Globus pallidus (tissue), 1 donor: ENCODE measurements at places on chromosomes 11 and 22.

GRCh38 chr11:40338739-40339138 is 1120.7 kb downstream of the LRRC4C start:
- DNase-seq, result no peak

GRCh38 chr11:132111316-132111715 is 740.9 kb downstream of the NTM start:
- no peak for DNase-seq

DNA sequence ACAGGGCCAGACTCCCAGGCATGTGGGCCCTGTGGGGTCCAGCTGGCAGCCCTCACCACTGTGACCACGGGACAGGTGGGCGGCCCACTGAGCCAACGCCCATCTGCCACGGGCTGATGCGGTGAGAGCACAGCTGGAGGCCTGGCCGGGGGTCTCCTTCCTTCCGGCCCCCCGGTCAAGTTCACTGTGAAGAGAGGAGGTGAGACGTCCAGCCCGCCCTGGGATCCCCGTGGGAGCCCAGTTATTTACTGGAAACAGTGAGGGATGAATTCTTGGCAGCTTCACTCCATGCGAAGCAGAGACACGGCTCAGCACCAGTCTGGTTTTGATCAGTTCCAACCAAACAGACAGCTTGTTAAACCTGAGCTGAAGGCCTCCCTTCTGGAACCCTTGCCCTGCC is 38.7 kb downstream of the WNT11 start:
- no peak for DNase-seq

DNA sequence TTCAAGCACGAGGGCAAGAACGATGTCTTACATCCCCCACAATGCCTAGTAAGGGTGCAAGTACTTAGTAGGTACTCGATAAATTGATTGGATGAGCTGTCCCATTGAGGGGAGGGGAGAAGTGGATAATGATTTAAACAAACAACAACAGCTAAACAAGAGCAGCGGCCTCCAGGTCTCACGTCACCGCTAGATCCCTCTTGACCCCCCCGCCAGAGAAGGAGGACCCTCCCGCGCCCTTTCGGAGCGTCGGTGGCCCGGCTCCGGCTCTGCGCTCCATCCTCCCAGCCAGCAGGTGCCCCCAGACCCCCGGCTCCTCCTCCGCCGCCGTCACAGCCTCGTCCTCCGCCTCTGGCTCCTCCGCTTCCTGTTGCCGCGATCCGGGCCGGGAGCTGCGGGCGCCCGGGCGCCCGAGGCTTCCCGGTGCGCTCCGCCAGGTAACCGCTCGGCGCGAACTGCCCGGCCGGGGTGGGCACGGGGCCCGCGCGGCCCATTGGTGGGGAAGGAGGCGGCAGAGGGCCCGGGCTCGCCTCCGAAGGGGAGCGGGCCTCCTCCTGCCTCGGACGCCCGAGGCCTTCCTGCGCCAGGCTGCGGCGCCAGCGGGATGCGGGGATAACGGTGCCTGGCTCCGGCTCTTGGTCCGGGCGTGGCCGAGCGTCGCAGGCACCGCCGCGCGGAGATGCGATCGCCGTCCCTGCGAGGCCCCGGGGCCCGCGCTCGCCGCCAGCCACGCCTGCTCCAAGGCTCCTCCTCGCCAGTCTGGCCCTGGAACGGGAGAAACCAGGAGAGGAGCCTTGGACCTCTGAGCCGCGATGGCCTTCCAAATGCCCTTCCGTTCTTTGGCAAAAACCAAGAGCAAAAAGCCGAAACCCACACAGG is at the start of gene TLCD5:
TLCD5 (plus strand) TSS at position 368 of the 879 bp plus-strand sequence. CDS start 2,143 bp downstream, outside the sequence.
- DNase-seq, result peak; percentile 56

- no peak for DNase-seq
These were observed 342.8 kb upstream of the MTNR1B start for GRCh38 chr11:92626624-92627023.

- DNase-seq, result no peak
These were observed 439.2 kb downstream of the DLG2 start for GRCh38 chr11:85187992-85188391.

- no peak for DNase-seq
These were observed 223.7 kb upstream of the TBCEL start for GRCh38 chr11:120800206-120800605.

DNA sequence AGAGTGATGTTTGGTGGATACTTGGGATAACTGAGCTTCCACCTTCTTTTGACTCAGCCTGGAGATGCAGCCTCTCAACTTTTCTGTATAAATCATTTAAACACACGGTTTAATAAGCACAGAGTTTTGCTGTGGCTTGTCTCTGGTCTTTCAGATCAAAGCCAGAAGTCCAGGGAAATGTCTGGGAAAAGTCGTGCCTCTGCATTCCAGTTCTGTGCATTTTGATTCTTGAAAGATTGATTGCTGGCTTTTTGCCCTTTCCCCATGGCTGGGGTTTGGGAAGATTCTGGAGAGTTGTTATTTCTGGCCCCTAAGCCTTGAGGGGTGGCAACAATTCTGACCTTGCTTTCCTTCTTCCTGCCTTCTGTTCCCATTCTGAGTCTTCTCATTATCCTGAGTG is 154.1 kb downstream of the COMMD9 start:
- DNase-seq, result no peak

DNA sequence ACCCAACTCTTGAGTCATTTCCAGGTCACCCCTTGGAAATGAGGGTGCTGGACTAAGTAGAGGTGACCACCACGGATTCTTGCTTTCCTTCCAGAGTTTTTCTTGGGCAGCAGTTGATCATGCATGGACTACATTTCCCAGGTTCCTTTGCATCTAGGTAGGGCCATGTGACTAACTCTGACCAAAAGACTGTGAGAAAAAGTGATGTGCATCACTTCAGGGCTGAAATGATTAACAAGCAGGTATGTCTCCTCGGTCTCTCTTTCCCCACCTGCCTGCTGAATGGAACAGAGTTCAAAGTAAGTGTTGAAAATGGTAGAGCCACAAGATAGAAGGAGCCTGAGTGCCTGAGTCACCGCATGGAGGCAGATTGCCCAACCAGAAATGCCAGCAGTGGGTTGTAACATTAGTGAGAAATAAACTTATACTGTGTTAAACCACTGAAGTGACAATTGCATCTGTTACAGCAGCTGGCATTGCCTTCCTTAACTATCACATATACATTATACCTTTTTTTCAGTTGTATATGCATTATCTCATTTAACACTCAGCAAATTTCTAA is 113.5 kb downstream of the MN1 start:
- DNase-seq, result no peak

GRCh38 chr11:126832387-126832786 is 168.2 kb downstream of the KIRREL3 start:
- no peak for DNase-seq

GRCh38 chr11:47495011-47495855 is 46.3 kb upstream of the RAPSN start:
- no peak for DNase-seq

GRCh38 chr11:31818874-31819331 is 7.8 kb upstream of the PAX6 start:
- DNase-seq, result no peak

GRCh38 chr22:47767403-47767802 is 1005.0 kb downstream of the TBC1D22A start:
- DNase-seq, result no peak

- DNase-seq, result no peak
These were observed 8.1 kb upstream of the PLAAT3 start for GRCh38 chr11:63622323-63622722.

- DNase-seq, result no peak
These were observed 162.8 kb downstream of the ST3GAL4 start for GRCh38 chr11:126518071-126518971.

DNA sequence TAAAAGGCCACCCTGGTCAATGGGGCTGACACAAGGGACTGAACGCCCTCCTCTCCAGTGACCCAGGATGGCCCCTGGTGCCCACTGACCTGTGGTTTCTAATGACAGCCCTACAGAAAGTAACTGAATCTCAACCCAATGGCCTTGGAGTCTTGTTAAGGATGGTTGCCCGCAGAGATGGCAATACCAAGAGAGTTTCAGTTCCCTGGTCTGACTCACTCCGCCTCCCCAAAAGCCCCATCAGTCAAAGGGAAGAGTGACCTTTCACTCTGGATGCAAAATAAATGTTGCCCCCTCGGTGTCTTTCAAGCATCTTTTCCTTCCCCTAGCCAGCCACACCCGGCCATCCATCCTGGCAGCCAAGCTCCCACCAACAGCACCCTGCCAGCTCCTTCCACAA is 57.7 kb upstream of the ISX start:
- no peak for DNase-seq

GRCh38 chr11:100930185-100930778 is 199.3 kb downstream of the PGR start:
- DNase-seq, result peak; percentile 60

GRCh38 chr11:126635511-126635910 is 280.0 kb downstream of the ST3GAL4 start:
- no peak for DNase-seq

DNA sequence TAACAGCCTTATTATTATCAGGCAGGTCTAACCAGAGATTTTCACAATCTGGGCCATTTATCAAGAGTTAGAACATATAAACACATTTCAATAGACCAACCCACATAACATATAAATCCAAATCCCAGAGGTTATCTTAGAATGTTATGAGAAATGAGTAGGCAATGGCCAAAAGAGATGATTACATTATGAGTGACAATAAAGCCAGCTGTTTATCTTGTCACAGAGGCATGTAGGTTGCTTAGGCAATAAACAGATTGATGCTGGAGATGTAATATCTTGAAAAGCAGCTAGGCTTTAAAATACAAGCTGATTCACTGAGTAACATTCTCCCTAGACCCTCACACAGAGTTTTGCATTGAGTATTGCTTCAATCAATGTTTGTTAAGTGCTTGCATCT is 148.5 kb upstream of the SESN3 start:
- no peak for DNase-seq

GRCh38 chr11:125376117-125376516 is 119.9 kb downstream of the FEZ1 start:
- no peak for DNase-seq

DNA sequence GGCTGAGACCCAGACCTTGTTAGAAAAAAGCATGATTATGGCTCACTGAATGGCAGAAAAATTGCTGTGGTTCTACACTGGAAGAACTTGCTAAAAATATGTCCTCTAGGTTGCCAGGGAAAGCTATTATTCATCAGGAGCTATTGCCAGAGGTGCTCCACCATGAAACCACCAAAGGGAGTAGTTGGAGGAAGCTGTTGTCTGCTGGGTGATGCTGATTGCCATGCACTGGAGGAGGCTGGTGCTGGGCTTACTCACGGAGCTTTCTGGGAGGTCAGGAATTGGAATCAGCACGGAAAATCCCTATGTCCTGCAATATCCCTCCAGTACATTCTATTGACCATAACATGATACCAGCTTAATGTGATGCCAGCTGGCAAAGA is 199.6 kb upstream of the ZBED5 start:
- DNase-seq, result no peak

DNA sequence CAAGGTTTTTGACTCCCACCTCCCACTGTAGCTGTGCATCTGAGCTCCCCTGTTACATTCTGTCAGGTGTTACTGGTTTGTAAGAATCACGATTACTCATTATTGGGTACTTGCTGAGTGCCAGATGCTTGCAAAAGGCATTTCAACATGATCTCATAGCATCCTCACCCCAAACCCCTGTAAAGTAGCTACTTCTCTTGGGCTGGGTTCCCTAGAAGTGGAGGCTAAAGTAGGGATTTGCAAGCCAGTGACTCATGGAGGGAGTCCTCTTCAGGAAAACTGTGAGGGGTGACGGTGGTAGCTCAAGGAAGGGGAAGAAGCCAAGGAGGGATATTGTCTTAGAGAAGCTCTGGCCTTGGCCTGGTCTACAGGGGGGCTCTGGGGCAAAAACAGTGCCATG is 78.6 kb downstream of the TIMP3 start:
- DNase-seq, result no peak

- no peak for DNase-seq
These were observed 59.8 kb upstream of the FAR1 start for GRCh38 chr11:13608656-13609055.

GRCh38 chr11:122423886-122424285 is 231.6 kb upstream of the UBASH3B start:
- no peak for DNase-seq

- DNase-seq, result no peak
These were observed 43.9 kb downstream of the CCDC34 start for GRCh38 chr11:27319072-27319471.
